ENCODE measurements at places on chromosomes 2 and 18. TPM values are rescaled to one million over a fixed set of nuclear protein-coding genes. Genes with fewer than 3 reads are reported as not detected.

GRCh38 chr2:205053827-205054410 lies 508.6 kb downstream of the PARD3B start:
- DNase-seq = no peak

DNA sequence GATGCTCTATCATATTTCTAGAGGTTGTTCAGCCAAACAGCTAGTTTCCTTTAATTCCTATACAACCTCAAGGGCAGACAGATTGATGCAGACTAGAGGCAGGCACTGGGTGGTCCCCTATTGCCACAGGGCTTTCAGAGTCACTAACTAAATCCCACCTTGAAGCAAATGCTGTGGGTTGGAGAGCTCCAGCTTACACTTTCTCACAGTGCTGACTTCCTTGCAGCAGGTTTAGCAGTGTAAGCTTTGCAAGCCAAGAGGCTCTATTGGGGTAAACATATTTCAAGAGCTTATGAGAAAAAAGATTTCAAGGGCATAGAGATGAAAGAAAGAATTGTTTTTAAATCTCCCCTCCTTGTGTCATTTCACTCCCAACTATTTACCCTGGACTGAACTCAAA lies 366.5 kb upstream of the CRIM1 start:
- no peak for DNase-seq

- DNase-seq = no peak
Measured at GRCh38 chr2:241070361-241070760, 31.7 kb downstream of the MTERF4 start.

DNA sequence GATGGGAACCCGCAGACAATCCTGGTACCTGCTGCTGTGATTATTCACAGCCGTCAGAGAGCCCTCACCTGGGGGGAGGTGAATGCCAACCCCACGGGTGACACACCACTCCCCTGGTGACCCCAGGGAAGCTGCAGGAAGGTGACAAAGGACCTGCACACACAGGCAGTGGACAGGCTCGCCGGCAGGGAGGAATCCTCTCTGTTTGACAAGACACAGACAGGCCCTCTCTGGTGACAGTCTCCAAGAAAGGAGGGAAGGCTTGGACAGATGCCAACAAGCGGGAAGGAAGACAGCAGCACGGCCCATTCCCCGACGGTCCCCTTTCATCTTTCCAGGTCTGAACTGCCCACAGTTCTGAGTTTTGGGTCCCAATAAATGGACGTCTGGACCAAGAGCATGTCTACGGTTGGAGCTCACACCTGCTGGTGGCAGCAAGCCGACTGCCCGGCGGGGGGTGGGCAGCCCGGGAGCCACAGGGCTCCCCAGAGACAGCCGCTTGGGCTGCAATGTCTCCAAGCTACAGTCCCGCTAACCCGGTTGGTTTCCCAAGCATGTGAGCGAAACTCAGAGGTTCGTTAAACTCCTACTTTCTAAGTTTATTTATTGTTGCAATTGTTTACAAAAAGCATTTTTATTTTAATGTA lies 31.8 kb downstream of the HDAC4 start:
- no peak for DNase-seq

- DNase-seq = no peak
Measured at GRCh38 chr2:237791977-237792727, 6.4 kb upstream of the RBM44 start.

- DNase-seq = no peak
Measured at GRCh38 chr18:10950876-10951630, 198.3 kb downstream of the PIEZO2 start.

DNA sequence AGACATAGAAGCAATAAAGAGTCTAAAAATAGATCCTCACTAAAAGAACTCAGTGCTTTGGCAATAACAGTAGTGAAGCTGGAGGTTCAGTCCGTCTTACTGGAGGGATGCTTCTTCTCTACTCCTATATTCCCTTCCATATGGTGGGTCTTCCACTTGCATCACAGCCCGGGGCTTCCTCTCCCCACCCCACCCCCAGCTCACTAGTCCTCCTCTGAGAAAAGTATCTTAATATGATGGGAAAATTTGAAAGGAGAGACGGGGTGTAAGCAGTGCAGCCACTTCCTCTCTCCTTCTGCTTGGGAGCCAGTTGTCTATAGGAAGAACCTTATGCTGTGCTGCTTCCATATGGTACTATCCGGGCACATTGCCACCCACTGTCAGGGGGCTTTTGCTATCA lies 57.2 kb upstream of the SPOPL start:
- DNase-seq = no peak

- DNase-seq = no peak
Measured at GRCh38 chr18:37534627-37535026, 31.0 kb downstream of the CELF4 start.

GRCh38 chr18:76306685-76307292 lies 188.3 kb downstream of the ZNF516 start:
- DNase-seq = no peak

GRCh38 chr2:199460846-199461710 lies 3.3 kb upstream of the SATB2 start:
- DNase-seq = no peak

DNA sequence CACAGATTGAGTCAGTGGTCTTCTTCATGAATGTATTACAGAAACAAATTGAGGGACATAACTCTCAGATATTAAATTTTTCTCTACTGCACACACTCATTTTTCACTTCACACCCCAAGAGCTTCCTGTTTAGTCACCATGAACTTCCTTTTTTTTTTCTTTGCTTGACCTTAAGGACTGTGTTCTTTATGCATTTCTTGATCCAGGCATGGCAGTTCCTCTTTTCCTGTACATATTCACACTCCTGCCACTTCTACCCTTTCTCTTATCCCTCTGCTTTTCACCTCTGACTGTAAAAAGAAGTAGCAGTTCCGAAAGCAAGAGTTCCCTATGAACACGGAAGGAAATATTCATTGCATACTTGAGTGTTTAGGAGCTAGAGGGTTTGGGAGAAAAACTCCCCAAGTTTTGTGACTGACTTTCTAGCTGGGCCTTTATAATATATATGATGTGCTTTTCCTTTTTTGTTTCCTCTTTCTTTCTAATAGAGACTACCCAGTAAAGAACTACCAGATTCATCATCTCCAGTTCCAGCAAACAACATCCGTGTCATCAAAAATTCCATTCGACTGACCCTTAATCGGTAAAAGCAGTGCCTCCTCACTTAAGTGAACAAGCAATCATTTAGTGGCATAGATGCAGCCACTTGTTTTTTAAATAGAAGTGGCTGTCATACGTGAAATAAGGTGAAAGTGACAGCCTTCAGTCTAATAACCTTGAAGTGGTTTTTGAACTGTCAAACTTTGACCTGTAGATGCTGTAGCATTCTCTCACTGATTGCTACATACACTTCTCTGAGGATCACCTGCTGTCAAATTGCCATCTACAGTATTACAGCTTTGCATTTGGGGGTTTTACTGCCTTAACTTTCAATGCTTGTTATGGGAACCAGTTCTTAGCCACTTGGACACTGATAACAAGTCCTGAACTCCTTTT lies 40.8 kb downstream of the PAPOLG start:
- DNase-seq = no peak

GRCh38 chr2:120525056-120526046 lies 179.4 kb downstream of the INHBB start:
- peak; percentile 73 for DNase-seq

- DNase-seq = no peak
Measured at GRCh38 chr2:26740890-26741302, 23.2 kb upstream of the SLC35F6 start.

GRCh38 chr2:3170792-3171455 lies 206.7 kb downstream of the EIPR1 start:
- DNase-seq = no peak

- DNase-seq = no peak
Measured at GRCh38 chr18:78948707-78949106, 30.9 kb upstream of the SALL3 start.

DNA sequence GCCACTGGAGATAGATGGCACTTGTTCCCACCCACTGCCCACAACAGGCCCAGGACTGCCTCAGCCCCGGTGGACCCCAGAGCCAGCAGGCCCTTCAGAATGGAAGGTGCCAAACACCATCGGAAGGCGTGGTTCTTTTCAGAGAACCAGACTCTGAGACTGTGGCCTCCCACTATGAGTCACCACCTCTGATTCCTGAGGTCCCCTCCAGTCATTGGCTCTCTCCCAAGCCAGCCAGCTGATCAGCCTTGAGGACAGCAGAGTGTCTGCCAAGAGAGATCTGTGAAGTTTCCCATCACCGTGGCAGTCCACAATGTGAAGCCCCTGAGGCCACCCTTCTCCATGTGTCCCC lies 10.4 kb upstream of the MAP3K2 start:
- DNase-seq = peak; percentile 91

DNA sequence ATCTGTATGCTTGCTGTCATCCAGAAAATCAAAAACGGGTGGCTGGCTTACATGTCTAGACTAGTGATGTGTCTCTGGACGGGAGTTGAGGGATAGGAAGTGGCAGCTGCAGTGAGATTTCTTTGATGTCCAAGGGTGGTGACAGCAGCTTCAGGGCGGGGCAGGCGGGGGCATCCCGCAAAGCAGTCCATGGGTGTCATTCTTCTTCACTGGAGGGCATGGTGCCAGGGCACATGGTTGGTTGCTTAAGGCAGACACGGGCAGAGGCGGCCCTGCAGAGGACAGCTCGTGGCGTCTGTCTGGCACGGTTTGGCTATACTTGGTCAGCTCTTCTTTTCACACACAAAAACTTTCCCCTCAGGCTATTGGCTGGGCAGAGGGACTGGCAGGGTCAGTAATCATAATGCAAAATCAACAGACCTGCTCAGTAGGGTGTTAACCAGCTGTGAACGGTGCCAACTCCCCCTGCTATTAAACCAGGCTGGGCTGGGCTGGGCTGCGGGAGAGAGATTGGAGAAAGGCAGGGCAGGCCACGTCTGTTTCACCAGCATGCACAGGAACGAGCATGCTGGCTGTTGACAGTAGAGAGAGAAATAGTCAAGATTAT lies 63.7 kb downstream of the COL4A3 start:
- peak; percentile 75 for DNase-seq

- DNase-seq = no peak
Measured at GRCh38 chr2:42137125-42137841, 31.9 kb upstream of the EML4 start.

DNA sequence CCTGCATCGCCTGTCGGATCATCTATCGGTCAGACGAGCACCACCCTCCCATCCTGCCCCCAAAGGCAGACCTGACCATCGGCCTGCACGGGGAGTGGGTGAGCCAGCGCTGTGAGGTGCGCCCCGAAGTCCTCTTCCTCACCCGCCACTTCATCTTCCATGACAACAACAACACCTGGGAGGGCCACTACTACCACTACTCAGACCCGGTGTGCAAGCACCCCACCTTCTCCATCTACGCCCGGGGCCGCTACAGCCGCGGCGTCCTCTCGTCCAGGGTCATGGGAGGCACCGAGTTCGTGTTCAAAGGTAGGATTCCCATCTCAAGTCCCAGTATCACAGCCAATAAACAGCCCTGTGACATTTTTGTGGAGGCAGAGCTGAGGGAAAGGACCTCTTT lies 31.0 kb downstream of the APCDD1 start:
- no peak for DNase-seq

DNA sequence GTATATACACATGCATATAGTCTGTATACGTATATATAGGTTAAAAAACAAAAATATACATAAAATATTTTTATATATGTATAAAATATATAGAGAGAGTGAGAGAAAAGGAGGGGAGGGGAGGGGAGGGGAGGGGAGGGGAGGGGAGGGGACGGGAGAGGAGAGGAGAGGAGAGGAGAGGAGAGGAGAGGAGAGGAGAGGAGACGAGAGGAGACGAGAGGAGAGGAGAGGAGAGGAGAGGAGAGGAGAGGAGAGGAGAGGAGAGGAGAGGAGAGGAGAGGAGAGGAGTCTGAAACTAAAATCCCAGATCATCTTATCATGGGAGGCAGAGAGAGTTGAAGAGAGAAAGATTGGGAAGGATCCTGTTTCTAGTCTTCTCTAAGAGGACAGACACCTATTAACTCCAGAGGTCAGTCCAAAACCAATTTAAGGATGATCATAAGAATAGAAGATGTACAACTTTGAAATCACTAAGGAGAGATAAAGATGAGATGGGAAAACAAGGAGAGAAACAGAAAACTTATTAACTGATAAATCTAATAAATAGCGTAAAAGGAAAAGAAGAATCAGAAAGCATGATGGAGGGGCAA lies 195.4 kb downstream of the SRBD1 start:
- DNase-seq = no peak

- no peak for DNase-seq
Measured at GRCh38 chr2:85974390-85974789, 85.6 kb upstream of the ST3GAL5 start.

GRCh38 chr2:227908266-227909054 lies 37.0 kb downstream of the DAW1 start:
- DNase-seq = no peak

GRCh38 chr2:105121434-105121833 lies 83.6 kb downstream of the MRPS9 start:
- DNase-seq = no peak

GRCh38 chr2:229344151-229344551 lies 73.1 kb upstream of the PID1 start:
- DNase-seq = no peak

- peak; percentile 52 for DNase-seq
Measured at GRCh38 chr2:203706403-203706802, at the start of gene CD28. CD28 (plus strand) TSS chr2:203706639; CDS start chr2:203706697, 58 bp downstream.

DNA sequence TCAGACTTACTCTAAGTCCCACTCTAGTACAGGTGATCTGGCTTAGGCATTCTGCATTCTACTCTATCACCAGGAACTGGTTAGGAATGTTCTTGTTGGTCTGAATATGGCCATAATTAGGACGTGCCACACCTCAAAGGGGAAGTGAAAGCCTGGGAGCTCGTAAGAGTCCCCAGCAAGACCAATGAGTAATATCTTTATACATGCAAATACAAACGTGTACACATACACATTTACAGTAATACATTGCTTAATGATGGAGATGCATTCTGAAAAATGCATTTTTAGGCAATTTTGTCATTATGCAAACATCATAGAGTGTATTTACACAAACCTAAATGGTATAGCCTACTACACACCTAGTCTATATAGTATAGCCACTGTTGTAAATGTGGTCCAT lies 19.5 kb upstream of the ERCC3 start:
- DNase-seq = no peak

- DNase-seq = no peak
Measured at GRCh38 chr18:3886575-3887322, 436.8 kb downstream of the TGIF1 start.

- no peak for DNase-seq
Measured at GRCh38 chr18:59298871-59299270, 19.6 kb downstream of the CPLX4 start.

Gene FAM117B
- total RNA-seq = 4.1 TPM

Gene AGXT
- total RNA-seq = not detected

Gene PAIP2B
- total RNA-seq = 34.5 TPM

Gene APLF
- total RNA-seq = 6.8 TPM

Gene ABCG5
- total RNA-seq = not detected

Gene IL36G
- total RNA-seq = not detected

Gene TANC1
- total RNA-seq = 55.7 TPM

Gene SMAD2
- total RNA-seq = 94.9 TPM

Gene ATOH8
- total RNA-seq = 52.6 TPM

Gene ITGA6
- total RNA-seq = 30.0 TPM

Gene MYO7B
- total RNA-seq = 0.45 TPM

Gene NEU2
- total RNA-seq = not detected

Gene DPYSL5
- total RNA-seq = not detected

Gene RTTN
- total RNA-seq = 7.9 TPM

Gene ASPRV1
- total RNA-seq = 1.2 TPM

Data from right cardiac atrium (tissue), 5 donors.